ENCODE measurements at places on chromosomes 11 and 22.

- DNase-seq, result no peak
Measured at GRCh38 chr11:111466615-111467014, 45.6 kb downstream of the BTG4 start.

DNA sequence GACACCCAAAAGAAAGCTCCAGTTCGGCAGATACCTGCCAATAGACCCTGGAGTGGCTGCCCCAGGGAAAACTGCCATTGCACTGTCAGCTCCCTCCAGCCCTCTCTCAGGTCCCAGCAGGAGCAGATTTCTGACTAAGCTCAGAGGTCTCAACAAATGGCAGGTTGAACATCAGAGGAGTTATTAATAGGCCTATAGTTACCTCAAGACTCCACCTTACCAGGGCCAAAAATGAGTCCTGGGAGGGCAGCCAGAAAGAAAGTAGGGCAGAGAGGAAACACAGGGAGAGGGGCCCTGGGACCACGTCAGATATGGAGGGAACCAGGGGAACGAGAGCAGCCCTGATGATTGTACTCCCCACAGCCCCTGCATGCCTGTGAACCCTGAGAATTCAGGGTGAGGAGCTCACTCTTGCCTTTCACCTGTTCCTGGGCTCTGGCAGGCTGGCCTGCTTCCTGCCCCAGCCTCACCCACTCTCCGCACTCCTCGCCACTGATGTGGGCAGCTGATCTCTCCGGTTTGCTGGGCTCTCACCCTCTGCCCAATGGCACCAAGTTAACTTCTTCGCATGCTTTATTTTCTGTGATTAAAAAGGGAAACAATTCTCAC, 4.3 kb upstream of the RGL4 start:
- DNase-seq, result no peak

- DNase-seq, result no peak
Measured at GRCh38 chr11:69099180-69099579, 50.4 kb downstream of the TPCN2 start.

DNA sequence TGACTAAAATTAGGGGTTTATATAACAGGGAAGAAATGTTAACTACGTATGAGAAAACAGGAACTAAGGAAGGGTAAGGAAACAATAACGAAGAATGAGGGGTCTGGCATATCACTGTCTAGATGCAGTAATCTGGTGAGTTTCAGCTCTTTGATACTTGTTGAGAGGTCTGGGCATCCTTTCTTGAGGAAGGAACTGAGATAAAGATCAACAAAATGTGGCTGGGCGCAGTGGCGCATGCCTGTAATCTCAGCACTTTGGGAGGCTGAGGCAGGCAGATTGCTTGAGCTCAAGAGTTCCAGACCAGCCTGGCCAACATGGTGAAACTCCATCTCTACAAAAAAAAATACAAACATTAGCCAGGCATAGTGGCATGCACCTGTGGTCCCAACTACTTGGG, 2.7 kb downstream of the DCDC1 start:
- no peak for DNase-seq

- no peak for DNase-seq
Measured at GRCh38 chr11:108148556-108148955, 27.2 kb downstream of the ACAT1 start.

- DNase-seq, result no peak
Measured at GRCh38 chr22:25027043-25027906, 74.8 kb downstream of the KIAA1671 start.

DNA sequence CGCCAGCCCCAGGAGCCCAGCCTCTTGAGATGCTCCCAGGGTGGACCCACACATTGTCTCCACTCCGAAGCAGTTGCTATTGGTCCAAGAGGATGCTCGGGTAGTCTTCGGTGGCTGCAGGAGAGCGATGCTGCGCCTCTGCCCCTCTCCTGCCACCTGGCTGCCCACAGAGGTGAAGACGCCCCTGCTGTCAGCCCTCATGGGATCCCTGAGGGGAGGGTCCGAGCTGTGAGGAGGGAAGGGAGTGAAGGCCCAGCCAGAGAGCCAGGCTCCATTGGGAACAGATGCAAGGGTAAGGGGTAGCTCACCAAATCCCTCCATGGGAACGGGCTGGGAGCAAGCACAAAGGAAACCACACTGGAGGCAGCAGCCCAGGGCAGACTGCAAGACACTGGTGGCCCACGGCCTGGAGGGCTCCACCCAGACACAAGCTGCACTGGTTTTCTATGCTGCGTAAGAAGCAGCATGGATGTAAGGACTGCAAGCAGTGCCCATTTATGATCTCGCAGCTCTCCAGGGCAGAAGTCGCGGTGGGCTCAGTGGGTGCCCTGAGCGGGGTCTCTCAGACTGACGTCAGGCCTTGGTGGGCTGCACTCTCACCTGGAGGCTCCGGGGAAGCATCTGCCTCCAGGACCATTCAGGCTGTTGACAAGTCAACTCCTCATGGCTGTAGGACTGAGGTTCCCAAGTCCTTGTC, 15.7 kb downstream of the TSPAN32 start:
- DNase-seq, result no peak

- no peak for DNase-seq
Measured at GRCh38 chr11:9172389-9172788, 81.0 kb upstream of the SCUBE2 start.

GRCh38 chr11:109000531-109000930, 335.7 kb downstream of the DDX10 start:
- no peak for DNase-seq

DNA sequence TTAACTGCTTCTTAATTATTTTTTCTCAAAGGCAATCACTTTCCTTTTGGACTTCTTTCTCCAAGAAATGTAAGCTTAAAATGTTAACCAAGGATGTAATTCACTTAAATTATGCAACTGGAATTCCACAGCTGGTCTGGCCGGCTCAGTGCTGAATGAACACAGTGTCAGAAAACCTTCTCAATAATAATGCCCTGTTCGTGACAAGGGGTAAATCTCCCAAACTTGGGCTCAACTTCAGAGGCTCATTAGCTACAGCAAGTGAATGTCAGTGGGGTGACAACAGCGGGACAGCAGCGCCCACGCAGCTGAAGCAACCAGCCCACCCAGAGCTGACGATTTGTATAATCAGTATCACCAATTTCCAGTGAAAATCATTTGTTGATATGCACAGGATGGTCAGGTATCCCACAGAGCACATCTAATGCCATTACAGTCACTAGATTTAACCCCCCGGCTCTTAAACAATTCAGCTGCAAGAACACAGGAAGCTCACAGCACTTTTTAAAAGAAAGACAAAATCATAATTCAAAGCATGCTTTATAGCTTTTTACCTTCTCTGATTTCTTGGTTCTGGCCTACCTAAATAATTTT, 704.8 kb downstream of the DLG2 start:
- no peak for DNase-seq

GRCh38 chr11:93133488-93134109, 64.2 kb downstream of the SLC36A4 start:
- DNase-seq, result no peak

GRCh38 chr11:126084608-126084912, 21.9 kb upstream of the CDON start:
- no peak for DNase-seq
